ENCODE measurements at places on chromosomes 12 and 14.

- peak; percentile 63 for DNase-seq
These were observed 147.6 kb downstream of the CHST11 start for GRCh38 chr12:104604070-104604994.

DNA sequence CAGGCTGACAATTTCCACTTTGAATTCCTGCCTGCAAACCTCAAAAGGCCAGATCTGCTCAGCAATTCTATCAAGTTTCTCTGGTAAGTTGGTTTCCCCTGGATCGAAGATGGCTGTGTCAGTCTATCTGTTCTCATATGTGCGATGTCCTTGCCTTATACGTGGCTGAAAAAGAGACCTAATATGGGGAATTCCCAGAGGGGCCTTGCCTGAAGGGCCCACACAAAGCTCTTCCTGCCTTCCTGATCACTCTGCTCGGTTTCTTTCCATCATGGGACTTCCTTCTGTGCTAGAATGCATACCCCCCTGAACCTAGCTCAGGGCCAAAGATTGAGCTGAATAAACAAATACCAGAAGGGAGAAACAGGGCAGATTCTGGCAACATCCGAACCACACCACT is 13.2 kb downstream of the TCL1B start:
- no peak for DNase-seq

GRCh38 chr12:45304514-45305178 is 88.8 kb downstream of the ANO6 start:
- no peak for DNase-seq

- DNase-seq, result no peak
These were observed 258.0 kb upstream of the ATP2B1 start for GRCh38 chr12:89966495-89967240.

DNA sequence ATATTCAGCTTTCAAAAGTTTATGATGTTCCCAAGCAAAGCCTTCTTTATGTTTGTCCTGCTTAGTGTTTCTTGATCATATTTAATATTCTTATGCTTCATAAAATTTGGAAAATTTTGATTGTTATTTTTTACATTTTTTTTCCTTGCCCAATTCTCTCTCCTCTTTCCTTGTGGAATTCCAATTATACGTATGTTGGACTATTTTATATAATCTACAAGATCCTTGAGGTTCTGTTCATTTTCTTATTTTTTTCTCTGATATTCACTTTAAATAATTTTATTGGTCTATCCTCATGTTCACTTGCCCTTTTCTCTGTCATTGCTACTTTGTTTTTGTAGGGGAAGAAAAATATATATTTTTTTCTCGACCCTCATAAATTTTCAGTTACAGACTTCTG is 167.7 kb downstream of the DYRK2 start:
- no peak for DNase-seq

DNA sequence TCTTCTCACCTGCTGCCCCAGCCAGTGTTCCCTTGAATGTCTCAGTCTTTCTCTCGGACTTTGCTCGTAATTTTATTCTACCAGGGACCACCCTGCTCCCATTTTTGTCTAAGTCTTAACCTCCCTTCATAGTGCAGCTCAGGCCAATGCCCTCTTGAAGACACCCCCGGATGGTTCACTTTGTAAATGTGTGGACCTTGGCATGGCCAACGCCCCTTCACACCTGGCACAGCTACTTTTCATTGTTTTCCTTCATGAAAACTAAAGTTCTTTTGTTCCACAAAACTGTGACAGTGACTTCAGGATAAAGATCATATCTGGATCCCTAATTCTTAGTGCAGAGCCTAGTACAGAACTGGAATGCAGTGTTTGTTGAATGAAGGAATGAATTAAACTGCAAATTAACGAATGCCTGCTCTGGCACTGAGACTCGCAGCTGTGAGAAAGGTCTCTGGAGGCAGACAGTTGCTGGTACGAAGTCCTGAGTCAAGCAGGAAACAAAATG is 3.5 kb upstream of the RNASE4 start:
- DNase-seq, result no peak

GRCh38 chr12:97912943-97913342 is 450.3 kb downstream of the RMST start:
- DNase-seq, result no peak

DNA sequence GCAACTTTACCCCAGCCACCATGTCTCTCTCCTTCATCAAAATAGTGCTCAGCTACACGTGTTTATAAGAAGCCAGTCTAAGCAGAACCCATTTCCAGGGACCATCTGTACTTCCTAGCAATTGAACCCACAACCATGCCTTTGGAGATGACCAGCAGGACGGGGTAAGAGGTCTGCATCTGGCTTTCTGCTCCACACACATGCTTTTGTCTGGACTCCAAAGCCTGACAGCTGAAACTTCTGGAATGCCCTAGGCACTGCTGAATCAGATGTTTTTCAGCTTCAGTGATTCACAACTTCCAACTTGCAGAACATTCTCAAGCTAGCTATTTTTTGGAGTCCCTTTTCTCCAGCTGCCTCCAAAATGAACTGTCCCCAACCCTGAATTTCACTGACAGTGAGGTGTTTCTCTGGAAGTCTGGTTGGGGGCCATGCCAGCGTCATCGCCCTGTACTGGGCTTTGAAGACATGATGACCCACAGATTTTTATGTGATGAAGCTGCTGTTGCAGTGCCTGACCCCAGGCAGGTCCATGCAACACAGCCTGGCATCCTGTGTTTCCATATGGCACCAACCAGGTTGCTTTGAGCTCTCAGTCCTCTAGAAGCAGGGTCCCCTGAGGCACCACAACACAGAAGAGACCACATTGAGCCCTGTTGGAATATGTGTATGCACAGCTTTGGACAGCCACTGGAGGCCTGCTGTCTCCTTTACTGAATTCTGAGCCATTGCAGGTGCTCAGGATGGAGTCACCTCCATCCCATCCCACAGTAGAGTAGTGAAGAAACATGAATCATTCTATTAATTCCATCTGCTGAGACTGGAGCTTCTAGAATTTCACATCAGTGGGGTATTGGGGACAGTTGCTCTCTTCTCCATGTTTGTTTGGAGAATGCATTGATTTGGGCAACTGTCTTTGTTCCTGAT is 80.2 kb downstream of the NUAK1 start:
- no peak for DNase-seq

- DNase-seq, result no peak
These were observed 19.5 kb downstream of the TTC9 start for GRCh38 chr14:70660967-70661893.

DNA sequence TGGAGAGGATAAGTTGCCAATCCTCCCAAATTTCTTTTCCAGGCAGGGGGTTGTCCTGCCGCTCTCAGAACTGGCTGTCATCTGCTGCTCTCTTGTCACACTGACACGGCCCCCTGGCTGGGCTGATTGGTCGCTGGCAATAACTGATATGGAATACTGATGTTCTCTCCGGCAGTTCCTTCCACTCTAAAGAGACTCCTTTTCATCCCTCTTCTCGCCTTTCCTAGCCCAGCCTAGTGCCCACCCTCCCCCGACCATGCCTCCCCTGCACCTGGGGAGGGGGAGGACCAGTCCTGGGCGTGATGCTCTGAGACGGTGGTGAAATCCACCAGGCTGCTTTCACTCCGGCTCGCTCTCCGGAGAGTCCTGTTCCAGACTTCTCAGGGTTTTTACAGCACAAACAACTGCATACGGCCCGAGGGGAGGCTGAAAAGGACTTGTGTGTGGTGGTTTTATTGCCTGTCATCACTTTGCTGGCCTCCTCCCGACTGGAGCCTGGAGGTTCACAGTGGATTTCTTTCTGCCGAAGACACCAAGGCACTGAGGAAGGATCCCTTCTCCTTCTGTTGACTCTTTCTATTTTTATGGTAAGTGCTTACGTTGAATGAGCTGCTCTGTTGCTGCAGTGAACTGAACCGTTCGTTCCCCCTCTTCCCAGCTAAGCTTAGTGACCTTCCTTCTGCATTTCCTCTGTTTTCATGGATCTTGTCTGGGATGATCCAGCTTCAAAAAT is at the start of gene ANO4:
Gene ANO4, plus strand, starts transcription at position 336 of the 733 bp plus-strand sequence. CDS start 107,010 bp downstream, outside the sequence.
- DNase-seq, result no peak

DNA sequence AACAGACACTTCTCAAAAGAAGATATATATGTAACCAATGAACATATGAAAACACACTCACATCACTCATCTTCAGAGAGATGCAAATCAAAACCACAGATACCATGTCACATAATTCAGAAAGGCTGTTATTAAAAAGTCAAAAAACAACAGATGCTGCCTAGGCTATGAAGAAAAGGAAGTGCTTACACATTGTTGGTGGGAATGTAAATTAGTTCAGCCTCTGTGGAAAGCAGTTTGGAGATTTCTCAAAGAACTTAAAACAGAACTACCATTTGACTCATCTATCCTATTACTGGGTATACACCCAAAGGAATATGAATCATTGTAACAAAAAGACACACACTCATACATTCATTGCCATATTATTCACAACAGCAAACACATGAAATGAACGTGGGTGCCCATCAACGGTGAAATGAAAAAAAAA is 35.1 kb downstream of the EIF2S3B start:
- peak; percentile 55 for DNase-seq

DNA sequence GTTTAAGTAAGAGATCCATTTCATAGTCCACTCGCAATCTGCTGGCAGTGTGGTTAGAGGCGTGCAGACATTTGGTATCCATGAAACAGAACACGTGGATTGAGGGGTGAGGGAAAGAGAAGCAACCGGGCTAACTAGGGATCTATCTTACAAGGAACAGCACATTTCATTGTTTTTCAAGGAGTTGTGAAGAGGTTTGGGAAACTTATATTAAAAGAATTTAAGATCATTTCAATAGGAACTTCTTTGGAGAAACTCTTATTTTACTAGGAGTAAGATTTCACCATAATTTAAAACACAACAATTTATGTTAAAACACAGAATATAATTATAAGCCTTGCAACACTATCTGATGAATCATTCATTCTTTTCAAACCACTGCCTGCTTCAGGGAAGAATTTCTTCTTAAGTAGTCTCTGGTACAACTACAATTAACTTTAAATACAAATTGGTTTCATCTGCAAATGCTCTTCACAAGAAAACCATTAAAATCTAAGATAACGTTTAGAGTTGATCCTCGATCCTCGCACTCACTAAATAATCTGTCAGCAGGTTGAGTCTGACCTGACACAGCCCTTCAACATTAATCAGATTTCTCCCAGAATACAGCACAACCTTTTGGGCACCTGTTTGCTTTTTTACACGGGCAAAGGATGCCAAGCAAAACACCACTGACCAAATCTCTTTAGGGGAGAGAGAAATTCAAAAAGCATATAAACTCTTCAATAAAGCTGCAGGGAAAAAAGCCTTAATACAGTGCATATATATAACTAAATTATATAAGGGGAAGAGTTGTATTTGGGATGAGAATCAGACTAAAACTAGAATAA is 27.3 kb downstream of the PPTC7 start:
- DNase-seq, result no peak

GRCh38 chr14:20610002-20610765 is 19.0 kb upstream of the RNASE12 start:
- DNase-seq, result peak; percentile 81

- no peak for DNase-seq
These were observed 348.3 kb downstream of the ZFP36L1 start for GRCh38 chr14:68444449-68445168.

DNA sequence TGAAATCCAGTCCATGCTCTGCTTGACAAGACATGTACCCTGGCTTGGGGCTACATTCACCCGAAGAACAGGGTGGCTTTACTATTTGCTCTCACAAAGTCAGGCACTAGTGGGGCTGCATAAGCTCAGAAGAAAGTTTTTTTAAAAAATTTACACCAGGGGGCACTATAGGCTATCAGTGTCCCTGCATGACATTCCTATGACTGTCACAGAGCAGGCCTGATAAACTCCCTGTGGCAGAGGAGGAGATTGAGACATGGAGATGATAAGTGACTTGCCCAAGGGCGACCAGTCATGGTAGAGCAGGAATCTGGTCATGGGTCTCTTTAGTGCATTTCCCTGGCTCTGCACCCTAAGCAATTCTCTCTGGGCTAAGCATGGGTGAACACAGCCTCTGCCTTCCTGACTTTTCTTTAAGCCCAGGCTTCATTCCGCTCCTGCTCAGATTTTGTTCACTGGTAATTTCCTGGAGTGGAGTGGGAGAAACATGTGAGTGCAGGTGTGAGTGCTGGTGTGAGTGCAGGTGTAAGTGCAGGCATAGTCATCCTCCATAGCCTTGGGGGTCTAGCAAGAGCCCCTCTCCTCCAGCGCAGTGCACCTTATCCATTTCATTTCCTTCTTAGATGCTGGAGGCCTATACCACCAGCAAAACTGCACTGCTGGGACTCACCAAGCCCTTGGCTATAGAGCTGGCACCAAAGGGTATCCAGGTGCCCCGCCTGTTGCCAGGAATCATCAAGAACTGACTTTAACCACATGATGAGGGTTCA is 91.6 kb downstream of the DHRS2 start:
- peak; percentile 76 for DNase-seq
